HFFc6 (cell line): ENCODE measurements at places on chromosomes 11 and 22.

GRCh38 chr11:57536947-57537619 is at the start of gene SMTNL1:
Gene SMTNL1 (plus strand): TSS chr11:57537595. CDS start chr11:57542643, 5,048 bp downstream.
- no peak for DNase-seq

DNA sequence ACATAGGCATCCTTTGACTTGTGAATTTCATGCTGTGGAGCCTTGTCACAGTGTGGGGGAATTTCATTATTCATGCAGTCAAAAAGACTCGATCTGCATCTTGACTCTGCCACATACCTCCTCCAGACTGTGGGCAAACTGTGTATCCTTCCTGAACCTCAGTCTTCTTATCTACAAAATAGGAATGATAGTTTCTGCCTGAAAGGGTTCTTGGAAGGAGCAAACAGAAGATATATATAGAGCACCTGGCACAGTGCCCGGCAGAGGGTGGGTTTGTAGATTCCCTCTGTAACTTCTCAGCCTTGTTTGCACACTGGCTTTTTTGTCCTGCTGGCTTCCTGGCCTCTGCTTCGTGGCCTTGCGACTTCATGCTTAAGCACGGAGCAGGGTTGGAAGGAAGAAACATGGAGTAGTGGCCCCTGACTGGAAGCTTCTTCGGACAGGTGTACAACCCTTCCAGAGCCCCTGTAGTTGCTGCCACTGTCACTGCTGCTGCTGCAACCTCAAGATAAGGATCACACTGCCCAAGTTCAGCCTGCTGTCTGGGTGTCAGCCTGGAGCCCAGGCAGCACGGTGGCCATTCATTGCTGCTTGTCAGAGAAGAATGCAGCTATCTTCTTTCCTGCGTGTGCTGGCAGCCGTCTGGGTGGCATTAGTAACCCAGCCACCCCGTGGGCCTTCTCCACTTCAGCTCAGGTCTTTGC is 106.4 kb downstream of the MICAL2 start:
- no peak for DNase-seq

DNA sequence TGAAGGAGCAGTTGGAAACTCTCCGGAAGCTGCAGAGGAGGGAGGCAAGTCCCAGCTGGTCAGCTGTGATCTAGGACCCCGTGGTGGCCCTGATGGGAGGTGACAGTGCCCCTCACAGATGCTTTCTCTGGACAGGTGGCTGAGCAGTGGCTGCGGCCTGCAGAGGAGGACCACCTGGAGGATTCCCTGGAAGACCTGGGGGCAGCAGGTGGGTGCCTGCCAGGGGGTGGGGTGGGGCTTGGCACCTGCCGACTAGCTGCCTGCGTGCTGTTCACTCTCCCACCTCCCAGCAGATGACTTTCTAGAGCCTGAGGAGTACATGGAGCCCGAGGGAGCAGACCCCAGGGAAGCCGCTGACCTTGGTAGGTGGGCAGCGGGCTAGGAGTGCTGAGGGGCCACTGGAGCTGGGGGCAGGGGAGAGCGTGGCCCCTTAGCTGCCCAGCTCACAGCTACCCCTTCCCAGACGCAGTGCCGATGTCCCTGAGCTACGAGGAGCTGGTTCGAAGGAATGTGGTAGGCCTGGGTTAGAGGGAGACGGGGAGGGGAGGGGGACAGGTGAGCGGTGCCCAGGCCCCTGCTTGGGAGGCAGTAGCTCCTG is 3.1 kb downstream of the SCO2 start:
- no peak for DNase-seq

- no peak for DNase-seq
Observed at GRCh38 chr11:95429376-95429907, 198.4 kb upstream of the SESN3 start.

DNA sequence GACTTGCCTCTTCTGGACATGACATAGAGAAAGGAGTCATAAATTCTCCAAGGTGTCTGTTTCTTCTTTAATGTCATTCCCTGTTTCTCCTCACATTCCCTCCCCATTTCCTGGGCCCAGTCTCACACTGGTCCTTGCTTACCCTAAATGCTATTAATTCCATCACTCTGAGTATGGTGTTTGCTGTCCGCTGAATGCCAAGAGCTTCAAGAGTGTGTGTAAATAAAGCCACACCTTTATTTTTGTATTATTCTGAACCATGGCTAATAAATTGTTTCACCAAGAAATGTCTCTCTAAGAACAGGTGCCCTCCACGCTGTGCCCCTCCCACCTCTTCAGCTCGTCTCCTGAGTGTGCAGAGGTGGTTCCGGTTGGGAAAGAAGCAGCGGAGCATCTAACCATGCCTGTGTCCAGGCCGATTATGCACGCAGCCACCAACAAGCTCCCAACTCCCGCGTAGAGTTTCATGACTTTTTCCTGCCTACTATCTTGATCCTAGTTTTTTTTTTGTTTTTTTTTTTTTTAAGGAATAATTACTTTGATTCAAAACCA is 8.6 kb downstream of the TMEM121B start:
- DNase-seq, result no peak

DNA sequence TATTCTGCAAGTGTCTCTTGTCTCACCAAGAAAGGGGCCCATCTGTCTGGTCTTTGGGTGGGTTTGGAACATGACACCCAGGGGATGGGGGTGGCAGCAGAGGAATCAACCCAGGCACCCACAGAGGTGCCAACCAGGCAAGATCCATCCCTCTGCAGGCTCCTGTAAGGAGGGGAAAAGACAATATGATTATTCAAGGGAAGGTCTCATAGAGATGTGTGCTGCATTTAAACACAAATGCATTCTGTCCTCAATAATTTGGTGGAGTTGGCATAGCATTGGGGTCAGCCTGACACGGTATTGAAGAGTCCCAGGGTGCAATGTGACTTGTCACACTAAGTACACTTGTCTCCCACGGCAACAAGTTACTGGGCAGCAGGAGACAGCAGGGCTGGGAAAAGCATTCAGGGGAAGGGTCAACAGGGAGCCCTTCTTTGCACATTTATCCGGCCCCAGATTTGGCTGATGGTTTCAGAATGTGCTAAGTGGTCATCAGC is 33.1 kb upstream of the SPON1 start:
- no peak for DNase-seq

- DNase-seq, result peak; percentile 24
Observed at GRCh38 chr22:38843201-38843656, 599 bp downstream of the NPTXR start.

DNA sequence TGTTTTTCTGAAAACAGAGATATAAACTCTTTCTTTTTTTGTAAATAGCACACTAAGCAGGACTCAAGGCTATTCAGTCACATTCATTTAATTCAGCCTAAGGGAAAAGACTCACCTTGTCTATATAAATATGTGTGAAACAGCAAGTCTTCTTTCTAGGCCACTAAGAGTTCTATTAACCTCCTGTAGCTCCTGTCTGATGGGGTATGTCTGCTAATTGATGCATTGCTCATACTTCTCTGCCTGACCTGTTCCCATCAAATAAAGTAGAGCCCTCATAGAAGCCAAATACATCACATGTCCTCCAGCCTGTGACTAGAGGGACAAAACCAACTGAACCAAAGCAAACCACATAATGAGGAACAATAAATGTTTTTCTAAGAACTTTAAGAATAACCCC is 68.2 kb downstream of the MSANTD4 start:
- no peak for DNase-seq

- DNase-seq, result no peak
Observed at GRCh38 chr11:118537409-118537980, 6.5 kb downstream of the TMEM25 start.

DNA sequence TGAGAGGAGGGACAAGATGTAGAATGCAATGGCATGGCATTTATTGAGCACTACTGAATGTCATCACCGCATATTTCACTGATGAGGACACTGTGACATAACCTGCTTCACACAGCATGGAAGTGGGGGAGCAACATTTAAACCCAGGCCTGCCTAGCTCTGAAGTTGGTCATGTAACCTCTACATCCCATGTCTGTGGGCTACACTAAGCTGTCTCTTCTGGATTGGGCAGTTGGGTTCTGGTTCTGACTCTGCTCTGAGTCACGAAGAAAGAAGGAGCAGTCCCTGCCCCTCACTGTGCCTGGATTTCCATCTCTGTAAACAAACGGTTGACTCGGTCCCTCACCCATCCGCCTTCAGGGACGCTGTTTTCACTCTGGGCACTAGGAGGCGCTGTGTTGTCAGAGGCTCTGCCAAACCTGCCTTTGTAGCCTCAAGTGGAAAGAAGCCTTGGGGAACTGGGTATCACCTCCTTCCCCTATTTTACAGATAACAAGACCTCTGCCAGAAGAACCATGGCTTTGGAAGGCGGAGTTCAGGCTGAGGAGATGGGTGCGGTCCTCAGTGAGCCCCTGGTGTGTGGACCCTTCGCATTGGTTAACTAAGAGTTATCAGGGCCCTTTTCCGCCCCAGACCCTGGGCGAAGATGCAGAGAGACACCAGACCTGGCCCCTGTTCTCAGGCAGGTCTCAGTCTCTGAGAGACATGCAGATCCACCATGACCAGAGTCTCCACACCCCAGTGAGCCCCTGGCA is 12.7 kb upstream of the ARHGEF17 start:
- DNase-seq, result peak; percentile 98

DNA sequence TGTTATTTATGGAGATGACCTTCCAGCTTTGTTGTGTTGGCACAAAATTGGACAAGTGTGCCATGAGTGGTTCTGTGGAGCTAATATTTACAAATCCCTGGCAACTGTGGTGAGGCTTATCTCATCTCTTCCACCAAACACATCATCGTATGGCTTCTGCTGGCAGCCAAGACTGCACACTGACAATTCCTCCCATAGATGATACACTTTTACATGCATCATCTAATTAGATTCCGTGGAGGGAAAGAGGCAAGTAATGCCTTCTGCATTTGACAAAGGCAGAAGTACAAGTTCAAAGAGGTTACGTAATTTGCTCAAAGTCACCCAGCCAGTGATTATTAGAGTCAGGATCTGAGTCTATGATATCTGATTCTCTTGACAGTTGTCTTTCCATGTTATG is 62.7 kb upstream of the KIRREL3 start:
- no peak for DNase-seq

DNA sequence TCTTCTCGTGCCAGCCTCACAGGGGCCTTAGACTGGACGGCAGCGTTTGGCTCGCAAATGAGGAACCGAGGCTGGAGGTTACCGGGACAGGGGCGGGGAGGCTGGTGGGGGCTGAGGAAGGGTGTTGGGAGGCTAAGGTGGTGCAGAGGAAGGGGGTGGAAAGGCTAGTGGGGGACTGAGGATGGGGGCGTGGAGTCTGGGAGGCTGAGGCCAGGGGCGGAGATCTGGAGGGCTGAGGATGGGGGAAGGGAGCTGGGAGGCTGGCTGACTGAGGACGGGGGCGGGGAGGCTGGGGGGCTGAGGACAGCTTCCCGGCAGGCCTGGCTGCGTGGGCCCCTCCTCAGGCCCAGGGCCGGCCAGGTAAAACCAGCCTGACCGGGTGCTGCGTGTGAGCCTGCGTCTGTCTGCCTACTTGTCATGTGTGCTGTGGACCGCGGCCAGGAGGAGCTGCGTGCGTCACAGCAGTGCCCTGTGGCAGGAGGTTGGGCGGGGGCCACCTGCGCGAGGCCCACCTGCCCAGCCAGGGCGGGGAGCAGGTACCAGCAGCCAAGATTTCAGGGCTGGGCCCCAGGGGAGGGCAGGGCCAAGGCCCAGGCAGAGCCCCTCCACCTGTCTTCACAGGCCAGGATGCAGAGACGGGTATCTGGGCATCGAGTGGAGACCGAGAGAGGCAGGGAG is 9.4 kb upstream of the PIM3 start:
- DNase-seq, result no peak

DNA sequence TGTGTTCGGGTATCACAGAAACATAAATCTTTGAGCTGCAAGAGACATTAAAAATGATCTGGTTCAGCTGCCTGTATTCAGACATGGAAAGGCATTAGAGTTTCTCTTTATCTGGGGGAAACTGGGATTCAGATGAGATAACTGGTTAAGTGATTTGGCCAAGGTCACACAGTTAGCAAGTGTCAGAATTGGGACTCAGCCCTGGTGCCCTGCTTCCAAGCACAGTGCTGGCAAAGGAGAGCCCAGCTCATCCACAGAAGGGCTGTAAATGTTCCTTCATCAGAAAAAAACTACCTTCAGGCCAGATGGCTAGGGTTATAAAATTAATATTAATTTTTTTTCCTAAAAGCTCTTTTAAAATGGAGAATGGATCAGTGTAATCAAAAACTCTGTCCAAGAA is 20.4 kb upstream of the CADM1 start:
- DNase-seq, result no peak

DNA sequence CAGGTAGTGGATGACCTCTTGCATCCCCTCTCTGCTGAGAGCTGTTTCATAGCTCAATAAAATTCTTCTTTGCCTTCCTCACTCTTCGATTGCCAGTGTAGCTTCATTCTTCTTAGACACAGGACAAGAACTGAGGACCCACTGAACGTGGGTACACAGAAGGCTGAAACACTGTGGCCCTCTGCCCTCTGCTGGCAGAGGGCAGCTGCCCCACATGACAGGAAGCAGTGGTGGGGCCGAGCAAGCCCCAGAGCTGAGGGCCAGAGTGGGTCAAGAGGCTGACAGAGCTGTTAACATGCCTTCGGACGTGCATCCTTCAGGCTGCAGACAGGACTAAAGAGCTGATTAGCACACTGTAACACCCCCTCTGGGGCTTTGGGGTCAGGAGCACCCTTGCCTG is 15.6 kb downstream of the SMC1B start:
- DNase-seq, result no peak

GRCh38 chr11:125376117-125376516 is 119.9 kb downstream of the FEZ1 start:
- DNase-seq, result no peak

- no peak for DNase-seq
Observed at GRCh38 chr11:96159968-96160367, 183.0 kb downstream of the MAML2 start.

DNA sequence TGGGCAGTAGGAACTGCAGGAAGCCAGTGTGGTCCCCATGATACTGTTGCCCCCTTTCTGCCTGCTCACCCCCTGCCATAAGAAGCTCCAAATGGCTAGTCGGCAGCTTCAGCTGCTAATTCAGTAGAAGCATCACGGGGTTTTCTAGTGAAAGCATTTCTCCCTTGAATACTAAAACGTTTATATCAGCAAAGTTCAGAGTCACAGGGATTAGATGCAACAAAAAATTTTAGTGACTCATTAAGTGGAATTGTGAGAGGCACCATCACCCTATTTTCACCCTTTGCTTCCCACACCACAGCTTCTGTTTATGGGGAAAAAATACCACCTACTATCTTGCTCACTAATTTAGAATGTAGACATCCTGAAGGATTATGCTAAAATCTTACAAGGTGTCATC is 25.2 kb downstream of the RAB39A start:
- DNase-seq, result no peak

- no peak for DNase-seq
Observed at GRCh38 chr11:110159476-110159875, 66.3 kb downstream of the ZC3H12C start.

DNA sequence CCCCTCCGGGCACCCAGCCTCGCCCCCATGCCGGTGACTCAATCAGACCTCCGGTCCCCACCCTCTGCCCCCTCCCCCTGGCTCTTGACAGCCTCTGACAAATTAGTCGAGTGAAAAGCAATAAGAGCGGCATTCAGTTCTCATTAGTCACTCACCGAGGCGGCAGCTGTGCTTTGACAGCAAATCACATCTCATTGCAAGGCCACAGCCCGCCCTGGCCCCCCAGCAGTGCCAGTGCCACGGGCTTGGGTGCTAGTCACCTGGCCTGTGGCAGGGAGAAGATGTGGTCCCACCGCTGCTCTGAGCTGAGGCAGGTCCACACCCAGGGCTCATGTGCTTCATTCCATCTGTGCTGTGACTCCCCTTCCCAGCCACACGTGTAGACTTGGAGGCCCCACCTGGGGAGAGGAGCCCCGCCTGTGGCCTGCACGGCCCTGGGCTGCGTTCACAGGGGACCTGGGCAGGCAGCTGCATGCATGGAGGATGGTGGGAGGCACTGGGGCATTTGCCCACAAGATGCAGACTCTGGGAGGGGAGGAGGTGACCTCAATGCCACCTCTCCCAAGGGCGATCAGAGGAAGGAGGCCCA is 7.4 kb upstream of the TH start:
- DNase-seq, result peak; percentile 22
